ENCODE measurements at places on chromosomes 1 and 21.

DNA sequence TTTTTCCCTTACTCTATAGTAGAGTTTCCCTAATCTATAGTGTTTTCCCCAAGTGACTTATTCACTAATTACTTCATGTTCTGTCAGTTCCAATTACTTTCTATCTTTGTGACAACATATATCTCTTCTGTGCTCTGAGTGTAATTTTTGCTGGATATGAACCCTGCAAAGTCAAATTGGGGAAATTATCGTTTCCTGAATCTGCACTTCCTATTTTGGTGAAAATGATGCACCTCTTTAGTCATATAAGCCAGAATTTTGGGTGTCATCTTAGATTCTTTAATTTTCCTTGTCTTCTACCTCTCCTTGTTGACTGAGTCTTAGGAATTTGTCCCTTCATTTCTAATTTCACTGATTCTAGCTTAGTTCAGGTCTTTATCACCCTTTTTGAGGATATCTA lies 33.4 kb upstream of the PRKACB start:
- no peak for DNase-seq

- no peak for DNase-seq
Measured at GRCh38 chr1:241582921-241583321, 50.7 kb downstream of the KMO start.

GRCh38 chr1:218171302-218171893 lies 113.7 kb upstream of the RRP15 start:
- no peak for DNase-seq

- no peak for DNase-seq
Measured at GRCh38 chr1:154352581-154353459, 27.5 kb downstream of the ATP8B2 start.

- no peak for DNase-seq
Measured at GRCh38 chr1:204110894-204111633, 38.1 kb downstream of the SOX13 start.

Measured in stimulated activated CD4-positive, alpha-beta T cell treated with anti-CD3 and anti-CD28 coated beads, Interleukin-12 subunit alpha, Interleukin-12 subunit beta, amount 100 ng/mL, for 24 hours (primary cell).